AG04450 (cell line): ENCODE measurements at places on chromosomes 4 and X. TPM values are rescaled to one million over a fixed set of nuclear protein-coding genes. Genes with fewer than 3 reads are reported as not detected.

Gene LRAT
- not detected in 2 replicates for polyA plus RNA-seq

Gene AFP
- polyA plus RNA-seq: 0.83 and 1.1 TPM in 2 replicates

Gene TAF7L
- 1.5 and 1.6 TPM in 2 replicates for polyA plus RNA-seq

Gene TEX13D
- polyA plus RNA-seq: not detected in 2 replicates

Gene CD38
- polyA plus RNA-seq: 0.02 TPM in 1 of 2 replicates, not detected in the other

Gene TMEM31
- polyA plus RNA-seq: not detected in 2 replicates

Gene EMD
- 30.2 and 30.8 TPM in 2 replicates for polyA plus RNA-seq

Gene PRKG2
- polyA plus RNA-seq: 0.74 and 1.6 TPM in 2 replicates

Gene BEX4
- polyA plus RNA-seq: 14.4 and 21.1 TPM in 2 replicates

Gene UGT2B10
- polyA plus RNA-seq: not detected in 2 replicates

Gene RNF128
- 2.7 and 3.9 TPM in 2 replicates for polyA plus RNA-seq

Gene TMPRSS11F
- not detected in 2 replicates for polyA plus RNA-seq

Gene SPANXN4
- not detected in 2 replicates for polyA plus RNA-seq

Gene TMSB15C
- 4.4 and 7.1 TPM in 2 replicates for polyA plus RNA-seq

Gene RAP2C
- 14.4 and 19.5 TPM in 2 replicates for polyA plus RNA-seq

Gene ASB9
- 0.22 and 0.35 TPM in 2 replicates for polyA plus RNA-seq
